ENCODE measurements at places on chromosomes 13 and 19.
A peak's percentile ranks its signal among the peaks of the same experiment; 100 is the strongest.

DNA sequence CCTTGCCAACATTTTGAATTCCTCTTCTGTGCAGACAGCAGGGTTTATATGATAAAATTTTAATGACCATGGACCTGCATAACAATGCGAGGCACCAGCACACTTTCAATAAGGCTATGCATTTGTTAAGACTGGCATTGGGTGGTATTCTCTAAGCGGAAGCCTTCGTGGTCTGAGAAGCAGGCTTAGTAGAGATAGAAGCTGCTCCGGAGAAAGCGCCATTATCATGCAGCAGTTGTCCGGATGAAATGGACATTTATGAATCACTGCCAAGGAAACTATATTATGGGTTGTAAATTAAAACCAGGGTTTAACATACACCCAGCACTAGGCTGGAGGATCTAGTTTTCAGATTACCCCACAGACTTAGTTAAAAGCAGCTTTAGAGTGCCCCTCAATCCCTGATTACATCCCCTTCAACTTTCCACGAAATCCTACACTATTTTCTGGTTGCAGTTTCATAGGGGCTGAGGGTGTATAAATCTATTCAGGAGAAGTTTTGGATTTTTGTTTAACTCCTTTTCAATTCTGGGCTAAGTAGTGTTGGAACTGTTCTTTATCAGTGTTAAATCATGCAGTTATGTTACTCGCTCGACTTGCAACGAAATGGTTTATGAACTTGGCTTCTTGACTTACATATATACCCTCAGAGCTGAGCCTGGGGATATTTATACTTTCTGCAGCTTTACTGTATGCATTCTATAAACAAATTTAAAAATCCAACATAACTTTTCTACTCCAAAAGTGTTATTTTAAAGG is 193.3 kb downstream of the PCDH9 start:
- no peak for DNase-seq

DNA sequence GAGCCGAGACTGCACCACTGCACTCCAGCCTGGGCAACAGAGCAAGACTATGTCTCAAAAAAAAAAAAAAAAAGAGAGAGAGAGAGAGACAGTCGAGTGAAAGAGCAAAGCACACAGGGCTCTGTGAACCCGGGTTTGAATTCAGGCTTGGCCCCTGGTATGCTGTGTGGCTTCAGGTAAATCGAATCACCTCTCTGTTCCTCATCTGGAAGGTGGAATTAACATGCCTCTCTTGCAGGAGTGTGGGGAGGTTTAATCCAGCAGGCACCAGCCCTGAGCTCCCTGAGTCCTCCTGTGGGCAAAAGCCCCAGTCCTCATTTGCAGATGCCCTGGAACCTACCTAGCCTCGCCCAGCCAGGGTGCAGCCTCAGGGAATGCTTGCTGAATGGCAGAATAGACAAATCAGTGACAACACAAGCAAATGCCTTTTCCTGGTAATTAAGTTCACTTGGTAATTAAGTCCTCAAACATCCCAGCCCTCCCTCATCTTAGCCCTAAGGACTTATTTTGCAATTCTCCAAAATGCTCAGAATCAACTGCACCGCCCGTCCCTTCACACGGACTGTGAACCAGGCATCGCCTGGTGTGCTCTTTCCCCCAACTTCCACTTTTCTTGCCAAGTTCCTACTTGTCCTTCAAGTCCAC is 4.6 kb upstream of the ZNRF4 start:
- no peak for DNase-seq

GRCh38 chr13:27634791-27635190 is 13.1 kb downstream of the POLR1D start:
- DNase-seq: no peak

GRCh38 chr13:81610644-81611043 is 1269.7 kb upstream of the SPRY2 start:
- no peak for DNase-seq

GRCh38 chr19:39951065-39951650 is 16.7 kb upstream of the FCGBP start:
- DNase-seq: no peak

DNA sequence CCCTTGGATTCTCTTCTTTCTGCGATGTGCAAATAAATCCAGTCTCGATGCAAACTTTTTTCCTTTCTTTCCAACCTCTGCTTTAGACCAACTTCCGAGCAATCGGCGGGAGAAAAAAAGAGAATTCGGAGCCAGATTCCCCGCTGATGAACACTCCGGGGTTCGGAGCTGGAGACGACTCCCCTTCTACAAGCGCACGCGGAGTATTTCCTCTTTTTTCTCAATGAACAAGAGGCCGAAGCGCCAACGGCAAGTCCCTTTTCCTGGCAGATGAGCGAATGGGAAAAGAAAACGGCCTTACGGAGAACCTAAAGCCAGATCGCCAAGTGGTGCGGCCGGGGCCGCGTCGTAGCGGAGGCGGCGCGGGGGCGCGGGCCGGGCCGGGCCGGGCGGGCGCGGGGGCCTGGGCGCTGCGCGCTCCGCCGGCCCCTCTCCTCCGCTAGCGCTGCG is 250 bp downstream of the SPRY2 start:
- DNase-seq: no peak

DNA sequence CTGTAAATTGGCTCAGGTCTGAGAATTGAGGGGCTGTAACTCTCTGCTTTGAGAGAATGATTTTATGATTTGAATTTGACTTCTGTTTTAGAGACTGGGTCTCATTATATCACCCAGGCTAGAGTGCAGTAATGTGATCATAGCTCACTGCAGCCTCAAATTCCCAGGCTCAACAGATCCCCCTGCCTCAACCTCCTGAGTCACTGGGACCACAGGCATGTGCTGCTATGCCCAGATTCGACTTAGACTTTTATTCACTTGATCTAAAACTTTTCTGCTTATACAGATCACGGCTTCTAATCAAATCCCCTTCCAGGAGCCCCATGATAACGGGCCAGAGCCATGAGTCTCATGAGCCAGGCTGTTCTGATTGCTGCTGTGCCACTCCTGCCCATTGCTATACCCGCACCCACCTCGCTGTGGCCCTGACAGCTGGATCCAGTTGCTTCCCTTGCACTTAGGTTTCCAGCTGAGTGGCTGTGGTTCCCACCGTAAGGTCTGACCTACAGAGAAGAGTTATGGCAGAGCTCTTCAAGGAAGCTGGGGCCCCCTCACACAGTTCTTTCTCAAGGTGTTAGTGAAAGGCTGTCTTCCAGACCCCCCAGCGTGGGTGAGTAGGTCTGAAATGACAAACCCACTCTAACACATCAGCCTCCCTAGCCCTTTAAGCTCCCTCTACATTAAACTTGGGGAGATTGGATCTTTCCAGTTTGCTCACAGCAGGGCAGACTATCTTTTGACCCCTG is 251.2 kb upstream of the SGCG start:
- DNase-seq: no peak

DNA sequence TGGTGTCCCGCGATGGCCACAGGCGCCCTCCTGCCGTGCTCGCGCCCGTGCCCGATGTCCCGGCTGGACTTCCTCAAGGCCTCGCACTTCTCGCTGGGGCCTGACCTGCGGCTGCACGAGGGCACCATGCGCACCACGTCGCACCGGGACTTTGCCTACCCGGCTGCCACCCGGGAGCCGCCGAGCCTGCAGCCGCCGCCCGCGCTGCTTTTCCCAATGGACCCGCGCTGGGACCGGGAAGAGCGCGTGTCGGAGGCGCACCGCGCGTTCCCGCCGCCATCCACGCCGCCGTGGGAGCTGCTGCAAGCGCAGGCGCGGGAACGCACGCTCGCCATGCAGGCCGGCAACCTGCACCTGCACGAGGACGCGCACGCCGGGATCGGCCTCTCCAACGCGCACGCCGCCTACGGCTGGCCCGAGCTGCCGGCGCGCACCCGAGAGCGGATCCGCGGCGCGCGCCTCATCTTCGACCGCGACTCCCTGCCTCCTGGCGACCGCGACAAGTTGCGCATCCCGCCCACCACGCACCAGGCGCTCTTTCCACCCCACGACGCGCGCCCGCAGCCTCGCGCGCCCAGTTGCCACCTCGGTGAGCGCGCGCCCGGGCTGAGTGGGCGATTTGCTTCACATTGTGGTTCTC is 12.1 kb upstream of the PEX11G start:
- DNase-seq: no peak

DNA sequence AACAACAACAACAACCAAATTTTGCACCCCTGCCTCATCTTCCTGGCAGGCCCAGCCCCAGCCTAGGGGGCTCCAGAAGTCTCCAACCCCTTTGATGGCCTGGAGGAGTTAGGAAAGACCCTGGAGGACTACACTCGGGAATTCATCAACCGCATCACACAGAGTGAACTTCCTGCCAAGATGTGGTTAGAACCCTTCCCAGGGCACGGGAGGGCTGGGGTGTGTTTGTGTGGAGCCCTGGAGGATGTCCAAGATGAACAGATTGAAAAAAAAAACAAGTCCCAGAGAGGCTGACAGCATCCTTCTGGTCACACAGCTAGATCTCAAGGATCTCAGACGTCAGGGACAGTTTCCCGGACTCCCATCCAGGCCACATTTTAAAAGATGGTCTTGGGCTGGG is 13.3 kb downstream of the APOC1 start:
- DNase-seq: no peak

DNA sequence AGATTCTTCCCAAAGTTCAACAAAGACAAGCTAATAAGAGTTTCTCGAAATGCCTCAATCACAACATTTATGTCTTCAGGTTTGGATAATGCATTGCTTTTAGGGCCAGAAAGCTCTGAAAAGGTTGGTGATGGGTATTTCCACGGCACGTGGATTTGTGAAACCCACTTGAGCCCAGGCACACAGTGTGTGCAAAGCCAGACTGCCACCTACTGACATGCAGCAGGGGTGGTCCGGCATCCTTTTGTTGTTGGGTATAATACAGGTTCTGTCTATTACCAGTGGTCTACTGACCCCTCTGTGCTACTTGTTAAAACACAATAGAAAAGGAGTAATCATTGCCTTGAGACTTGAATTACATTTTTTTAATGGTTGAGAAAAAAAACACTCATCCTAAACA is 225.6 kb downstream of the RAP2A start:
- no peak for DNase-seq

DNA sequence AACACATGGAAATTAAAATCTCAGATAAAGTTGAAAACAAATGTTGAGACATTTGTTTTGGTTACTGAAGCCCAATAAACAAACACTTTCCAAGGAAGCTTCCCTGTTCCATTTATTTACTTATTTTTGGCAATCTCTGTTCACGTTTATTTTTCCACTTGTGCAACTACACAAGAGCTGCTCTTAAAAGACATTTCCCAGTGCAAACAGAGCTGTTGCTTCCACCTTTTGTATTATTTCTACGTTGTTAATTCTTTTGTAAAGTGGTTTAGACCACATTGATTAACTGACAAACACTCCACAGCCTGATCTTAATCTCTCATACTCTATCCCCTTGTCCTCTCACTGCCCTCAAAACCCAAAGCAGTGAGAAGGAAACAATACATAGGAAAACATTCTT is 757.6 kb downstream of the LIG4 start:
- no peak for DNase-seq

DNA sequence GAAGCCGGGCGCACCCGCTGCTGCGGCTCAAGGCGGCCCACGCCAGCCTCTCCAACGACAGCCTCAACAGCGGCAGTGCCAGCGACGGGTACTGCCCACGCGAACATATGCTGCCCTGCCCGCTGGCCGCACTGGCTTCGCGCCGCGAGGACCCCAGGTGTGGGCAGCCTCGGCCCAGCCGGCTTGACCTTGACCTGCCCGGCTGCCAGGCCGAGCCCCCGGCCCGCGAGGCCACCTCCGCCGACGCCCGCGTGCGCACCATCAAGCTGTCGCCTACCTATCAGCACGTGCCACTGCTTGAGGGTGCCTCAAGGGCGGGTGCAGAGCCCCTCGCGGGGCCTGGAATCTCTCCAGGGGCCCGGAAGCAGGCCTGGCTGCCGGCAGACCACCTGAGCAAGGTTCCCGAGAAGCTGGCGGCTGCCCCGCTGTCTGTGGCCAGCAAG is 13.0 kb downstream of the C19orf25 start:
- DNase-seq: no peak

- DNase-seq: no peak
These were observed 6.5 kb downstream of the DOT1L start for GRCh38 chr19:2170219-2170618.

DNA sequence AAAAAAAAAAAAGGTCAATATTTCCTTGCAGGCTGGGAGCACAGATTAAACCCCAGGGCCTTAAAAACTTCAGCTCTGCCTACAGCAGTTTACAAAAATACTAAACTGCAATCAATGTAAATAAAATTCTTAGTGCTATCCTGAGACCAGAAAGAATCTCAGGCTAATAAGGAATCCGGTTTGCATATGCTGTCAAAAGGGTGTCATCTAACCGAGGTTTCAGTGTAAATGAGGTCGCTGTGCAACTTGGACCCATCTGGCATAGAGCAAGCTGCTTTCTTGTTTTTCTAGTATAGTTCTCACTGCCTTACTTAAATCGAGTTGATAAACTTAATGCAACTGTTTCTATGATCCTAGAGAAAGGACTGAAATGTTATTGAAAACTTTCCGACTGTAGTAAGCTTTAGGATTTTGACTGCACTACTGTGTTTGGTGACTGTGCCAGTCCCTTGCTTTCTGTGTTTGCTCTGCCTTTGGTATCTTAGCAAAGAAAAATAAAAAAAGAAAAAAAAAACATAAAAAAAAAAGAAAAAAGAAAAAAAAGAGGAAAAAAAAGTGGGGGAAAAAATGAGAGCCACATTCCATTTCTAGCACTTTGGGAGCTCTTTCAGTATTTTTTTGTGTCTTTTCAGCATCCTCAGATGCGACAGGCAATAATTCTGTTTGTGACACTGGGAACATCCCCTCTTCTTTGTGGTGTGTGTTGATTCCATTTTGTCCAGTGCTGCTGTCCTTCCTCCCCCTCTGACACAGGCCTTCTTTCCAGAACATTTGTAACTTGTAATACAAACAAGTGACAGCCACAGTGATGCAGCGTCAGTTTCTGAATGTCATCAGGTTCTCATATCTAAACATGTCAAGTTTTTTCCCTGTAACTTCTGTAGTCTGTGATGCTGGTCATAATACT is 340.5 kb downstream of the ZNF536 start:
- DNase-seq: no peak

GRCh38 chr19:53849237-53849676 is 18.4 kb upstream of the MYADM start:
- DNase-seq: no peak

GRCh38 chr13:99558570-99559180 is 57.4 kb downstream of the TM9SF2 start:
- no peak for DNase-seq

DNA sequence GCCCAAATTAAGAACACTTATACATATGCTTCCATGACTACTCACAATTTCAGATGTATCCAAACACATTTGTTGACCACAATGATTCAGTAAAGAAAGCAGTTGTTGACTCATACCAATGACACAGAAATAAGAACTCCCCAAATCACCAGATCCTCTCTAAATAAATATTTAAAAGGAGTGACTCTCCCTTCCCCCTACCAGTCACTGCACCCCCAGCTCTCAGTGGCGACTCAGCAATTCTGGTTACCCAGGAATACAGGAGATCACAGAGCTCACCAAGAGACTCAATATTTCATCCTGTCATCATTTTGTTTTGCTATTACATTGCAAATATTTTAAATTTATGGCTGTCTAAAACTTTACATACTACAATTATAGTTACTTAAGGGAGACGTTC is 131.5 kb downstream of the RGCC start:
- DNase-seq: peak; percentile 13
